ENCODE measurements at places on chromosomes 1 and 21.

DNA sequence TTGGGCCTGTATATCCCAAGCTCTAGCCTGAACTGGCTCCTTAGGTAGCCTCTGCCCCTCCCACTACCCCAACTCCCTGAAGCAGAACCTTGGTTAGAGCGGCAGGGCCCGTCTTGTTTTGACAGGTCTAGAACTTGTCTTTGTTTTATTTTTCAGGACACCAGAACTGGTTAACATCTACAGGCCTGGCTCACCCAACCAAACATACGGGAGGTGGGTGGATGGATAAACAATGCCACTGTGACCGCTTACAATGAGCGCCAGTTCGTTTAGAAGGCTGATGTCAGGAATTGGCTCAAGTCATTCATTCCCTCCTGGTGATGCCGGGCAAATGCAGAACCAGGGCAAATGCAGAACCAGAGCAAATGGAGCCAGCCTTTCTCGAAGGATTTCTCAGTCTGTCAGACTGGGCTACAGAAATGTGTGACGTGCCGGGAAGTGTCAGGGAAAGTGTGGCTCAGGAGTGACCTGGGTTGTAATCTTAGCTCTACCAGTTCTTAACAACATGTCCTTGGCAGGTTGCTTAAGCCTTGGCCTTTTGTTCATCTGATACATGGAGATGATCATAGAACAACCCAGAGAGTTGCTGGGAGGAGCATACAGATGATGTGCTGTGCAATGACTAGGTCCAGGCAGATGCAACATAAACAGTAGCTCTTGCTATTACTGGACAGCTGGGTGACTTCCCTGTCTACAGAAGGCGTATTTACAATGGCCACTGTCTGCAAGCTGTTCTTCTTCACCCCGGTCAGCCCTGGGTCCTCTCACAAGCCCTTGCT, 30.5 kb upstream of the BTG2 start:
- DNase-seq, result no peak

DNA sequence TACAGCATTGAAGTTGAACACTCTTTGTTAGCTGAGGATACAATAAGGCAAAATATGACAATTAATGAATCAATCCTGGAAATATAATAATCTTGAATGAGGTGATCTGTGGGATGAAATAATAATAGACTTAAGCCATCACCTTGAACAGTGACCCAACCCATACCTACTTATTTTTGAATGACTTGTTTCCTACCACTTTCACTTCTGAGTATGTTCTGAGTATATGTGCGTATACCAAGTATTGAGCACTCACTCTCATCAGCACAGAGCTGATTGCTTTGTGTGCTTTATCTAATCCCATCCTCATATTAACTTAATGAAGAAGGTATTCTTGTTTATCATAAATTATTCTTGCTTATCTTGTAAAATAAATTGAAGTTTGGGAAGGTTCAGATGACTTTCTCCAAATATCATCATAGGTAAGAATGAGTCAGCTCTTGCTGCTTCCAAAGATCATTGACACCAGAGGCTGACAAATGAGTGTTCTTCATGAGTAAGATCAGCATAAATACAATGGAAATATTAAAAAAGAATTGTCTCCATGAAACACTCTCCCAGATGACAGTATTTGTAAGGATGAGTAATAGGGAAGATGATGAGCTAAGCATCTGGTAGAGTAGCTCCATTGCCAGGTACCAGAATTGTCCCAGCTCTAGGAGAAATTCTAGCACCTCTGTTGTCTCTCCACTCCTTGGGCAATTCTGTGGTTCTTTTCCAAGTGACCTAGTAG, 198.1 kb upstream of the KIAA0040 start:
- DNase-seq, result no peak

GRCh38 chr21:14762327-14762726, 216.2 kb upstream of the SAMSN1 start:
- DNase-seq, result no peak

DNA sequence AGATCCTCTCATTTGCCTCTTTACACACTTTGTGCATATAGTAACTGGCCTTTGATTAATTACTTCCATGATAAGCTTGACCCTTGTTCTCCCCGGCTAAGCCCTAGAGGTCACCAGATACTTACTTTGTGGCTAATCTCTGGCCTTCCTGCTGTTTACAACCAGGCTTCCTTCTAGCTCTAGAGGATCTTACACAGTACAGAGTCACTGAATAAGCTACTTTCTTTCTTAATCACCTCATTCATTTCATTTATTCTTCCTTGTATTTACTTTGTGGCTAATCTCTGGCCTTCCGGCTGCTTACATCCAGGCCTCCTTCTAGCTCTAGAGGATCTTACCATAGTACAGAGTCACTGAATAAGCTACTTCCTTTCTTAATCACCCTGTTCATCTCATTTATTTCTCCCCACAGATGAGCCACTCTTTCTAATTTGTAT, 144.3 kb upstream of the C1orf21 start:
- peak; percentile 34 for DNase-seq

DNA sequence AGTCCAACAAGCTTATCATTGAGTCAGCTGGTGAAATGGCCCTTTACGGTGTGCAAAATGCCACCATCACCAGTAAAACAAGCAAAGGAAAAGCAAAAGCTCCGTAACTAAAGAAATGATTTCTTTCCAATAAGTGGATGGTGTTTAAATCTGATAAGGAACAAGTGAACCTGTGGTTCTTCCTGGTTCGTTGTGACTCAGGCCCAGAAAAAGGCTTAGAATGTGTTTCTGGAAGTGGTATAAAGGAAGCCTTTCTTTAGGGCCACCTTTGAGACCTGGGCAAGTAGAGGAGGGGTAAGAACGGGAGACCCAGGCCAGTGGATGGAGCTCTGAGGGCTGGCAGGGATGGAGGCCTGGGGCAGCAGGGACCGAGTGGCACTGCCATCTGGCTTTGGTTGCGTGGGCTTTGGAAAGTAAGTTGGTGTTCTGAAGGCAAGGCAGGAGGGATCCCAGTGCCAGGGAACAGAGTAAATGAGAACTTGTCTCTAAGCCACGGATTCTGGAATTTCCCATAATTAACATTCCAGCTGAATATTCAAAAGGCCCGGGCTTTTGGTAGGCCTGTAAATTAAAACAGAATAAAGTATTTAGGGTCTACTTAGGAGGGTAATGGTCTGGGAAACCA, 87.9 kb upstream of the LMO4 start:
- no peak for DNase-seq

DNA sequence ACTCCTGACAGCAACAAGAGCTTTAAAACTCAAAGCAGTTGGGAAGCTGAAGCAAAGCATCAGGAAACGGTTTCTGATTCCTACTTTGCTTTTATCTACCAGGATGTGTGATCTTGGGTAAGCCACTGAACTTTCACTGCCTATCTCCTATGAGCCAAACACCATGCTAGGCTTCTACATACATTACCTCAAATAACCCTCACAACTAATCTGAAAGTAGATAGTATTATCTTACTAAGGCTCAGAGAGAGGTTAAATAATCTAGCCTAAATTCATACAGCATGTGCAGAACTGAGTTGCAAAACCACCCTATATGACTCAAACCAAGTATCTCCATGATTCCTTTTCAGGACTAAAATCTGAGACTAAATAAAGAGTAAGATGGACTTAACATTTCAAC, 83.8 kb downstream of the EVI5 start:
- DNase-seq, result no peak

DNA sequence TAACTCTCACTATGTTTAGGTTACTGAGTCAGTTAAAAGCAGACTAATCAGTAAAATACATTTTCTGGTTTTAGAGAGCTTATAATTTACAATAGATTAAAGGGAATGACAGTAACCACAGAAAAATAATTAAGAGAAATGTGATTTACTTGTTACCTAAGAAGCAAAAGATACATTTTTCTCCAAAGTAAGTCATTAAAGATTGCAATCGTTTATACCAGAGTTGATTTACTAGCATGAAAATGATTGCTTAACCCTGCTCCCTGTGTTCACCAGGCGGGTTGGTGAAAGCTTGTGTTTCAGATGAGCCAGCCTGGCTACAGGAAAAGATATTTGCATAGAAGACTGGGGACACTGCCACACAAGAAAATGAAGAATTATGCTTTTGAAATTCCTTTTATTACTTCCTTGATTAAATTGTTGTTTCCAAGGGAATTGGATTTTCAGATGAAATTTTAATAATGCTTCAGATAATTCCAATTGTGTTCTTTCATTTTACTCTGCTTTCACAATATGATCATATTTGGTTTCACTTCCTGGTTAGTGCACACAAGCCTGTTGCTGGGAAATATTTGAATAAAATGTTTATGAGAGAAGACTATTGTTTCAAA, 27.9 kb downstream of the LRRC8B start:
- DNase-seq, result no peak

DNA sequence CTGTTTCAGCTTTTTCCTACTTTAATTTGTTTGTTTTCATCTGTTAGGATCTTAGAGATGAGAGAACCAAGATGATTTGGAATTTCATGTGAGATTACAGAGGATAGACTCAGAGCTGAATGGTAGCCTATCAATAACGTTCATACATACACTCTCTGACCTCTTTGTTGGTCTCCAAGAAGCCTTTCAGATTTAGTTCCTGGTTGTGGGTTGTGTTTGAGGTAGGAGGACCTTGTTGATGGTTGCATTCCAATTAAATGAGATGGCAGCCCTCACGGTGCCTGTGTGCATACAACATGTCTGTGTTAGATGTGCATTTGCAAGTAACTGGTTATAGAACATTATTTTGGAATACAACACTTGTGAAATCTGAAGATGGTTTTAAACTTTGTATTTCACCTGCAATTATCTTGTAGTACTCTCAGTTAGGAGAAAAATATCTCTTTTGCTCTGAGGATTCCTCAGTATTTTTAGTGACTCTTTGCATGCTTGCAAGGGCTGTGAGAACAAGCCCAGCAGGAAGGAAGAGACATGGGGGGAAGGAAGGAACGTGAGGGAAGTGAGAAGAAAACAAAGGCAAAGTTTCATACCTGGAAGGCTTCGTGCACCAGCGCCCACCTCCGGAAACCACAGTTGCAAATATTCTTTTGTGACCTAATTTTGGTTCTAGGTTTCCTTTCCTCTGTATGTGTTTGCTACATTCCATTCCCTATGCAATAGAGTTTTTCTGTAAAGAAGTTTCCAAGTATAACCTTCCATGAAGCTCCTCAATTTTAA, 291.8 kb downstream of the DISC1 start:
- no peak for DNase-seq

- peak; percentile 18 for DNase-seq
These were observed 194.0 kb upstream of the VAMP3 start for GRCh38 chr1:7576946-7577657.

DNA sequence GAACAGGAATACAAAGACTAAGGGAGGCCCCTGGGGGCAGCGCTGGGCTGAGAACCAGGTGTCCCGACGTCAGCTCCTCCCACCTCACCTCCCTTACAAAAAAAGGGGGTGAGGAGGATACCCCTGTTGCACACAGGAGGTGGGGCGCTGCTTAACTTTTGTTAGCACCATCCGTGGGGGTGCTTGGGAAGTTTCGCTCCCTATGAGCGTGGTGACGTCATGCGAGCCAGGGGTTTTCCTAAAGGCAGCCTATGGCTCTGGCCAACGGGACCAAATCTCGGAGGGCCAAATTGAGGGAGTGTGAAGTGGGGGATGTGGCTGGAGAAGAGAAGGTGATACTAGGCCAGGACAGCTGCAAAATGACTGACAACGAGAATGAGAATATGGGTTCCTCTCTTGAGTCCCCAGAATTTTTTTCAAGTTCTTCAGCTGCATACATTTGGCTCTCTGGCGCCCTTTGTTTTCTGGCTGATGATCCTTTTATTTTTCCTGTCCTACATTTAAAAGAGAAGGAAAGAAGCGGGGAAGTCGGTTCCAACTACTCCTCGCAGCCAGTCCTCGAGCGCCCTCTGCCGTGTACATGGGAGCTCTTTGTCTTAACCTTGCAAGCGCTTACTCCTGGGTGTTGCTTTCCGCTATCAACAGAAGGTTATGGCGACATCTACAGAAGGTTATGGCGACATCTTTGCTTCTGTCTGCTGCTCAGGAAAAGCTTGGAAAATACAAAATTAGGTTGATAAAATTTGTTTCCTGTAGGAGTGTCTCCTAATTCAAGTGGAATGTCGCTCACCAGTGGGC, 48.0 kb upstream of the ZC3H11B start:
- DNase-seq, result peak; percentile 93

- no peak for DNase-seq
These were observed 418.5 kb upstream of the RUNX1 start for GRCh38 chr21:35467566-35467965.

GRCh38 chr21:44779417-44780136, 22.0 kb downstream of the UBE2G2 start:
- DNase-seq, result peak; percentile 36

DNA sequence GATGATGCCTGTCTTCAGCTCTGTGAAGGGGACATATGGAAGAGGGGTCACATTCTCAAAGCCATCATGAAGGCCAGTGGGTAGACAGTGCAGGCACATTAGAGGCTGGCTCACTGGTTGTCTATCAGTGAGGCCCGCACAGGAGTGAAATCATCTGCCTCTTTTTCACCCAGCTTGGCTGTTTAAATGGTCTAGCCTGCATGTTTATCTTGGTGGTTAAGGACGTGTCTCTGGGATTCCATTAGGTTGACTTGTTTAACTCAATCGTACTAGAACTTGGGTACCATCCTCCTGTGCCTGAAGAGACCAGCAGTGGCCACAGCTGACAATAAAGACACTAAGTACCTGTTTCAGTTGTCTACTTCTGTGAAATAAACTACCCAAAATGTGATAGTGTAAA, 219.3 kb downstream of the PLPP3 start:
- no peak for DNase-seq

- DNase-seq, result no peak
These were observed 4.3 kb downstream of the DDAH1 start for GRCh38 chr1:85460555-85461088.

DNA sequence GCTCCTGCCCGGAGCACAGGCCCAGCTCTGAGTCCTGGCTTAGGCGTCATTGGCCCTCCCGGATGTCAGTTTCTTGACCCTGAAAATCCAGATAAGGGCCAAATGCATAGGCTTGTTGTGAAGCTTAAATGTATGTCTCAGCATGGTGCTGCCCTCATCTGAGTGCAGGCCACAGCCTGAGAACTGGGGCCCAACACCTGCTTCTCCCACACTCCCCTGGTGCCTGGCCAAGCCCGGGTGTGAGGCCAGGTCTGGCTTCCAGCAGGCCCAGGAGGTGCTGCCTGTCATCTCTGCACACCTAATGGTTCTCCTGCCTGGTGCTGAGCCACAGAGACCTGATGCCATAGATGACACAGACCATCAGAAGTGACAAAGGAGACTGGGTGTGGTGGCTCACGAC, 14.0 kb downstream of the MX2 start:
- no peak for DNase-seq
